Germinal center (tissue), 1 donor: ENCODE measurements at places on chromosomes 12 and 14.
A peak's percentile ranks its signal among the peaks of the same experiment; 100 is the strongest.

GRCh38 chr12:128969480-128970055, 116.3 kb downstream of the GLT1D1 start:
- peak; percentile 27 for DNase-seq

DNA sequence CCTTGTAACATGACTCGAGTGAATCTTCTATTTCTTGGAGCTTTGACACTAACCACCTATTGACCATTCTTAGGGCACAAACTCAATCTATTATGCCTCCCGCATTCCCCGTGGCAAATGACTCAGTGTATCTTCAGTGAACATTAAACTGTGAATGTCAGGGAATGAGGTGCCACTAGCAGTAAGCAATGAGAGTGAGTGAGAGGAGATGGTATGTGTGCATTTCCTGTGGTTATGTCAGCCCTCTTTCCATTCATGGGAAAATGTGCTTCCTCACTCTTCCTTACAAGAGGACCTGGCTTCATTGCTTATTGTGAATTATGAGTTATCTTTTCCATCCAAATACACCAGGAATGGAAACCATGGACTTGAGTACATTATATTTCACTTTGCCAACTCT, 229.2 kb downstream of the EMP1 start:
- no peak for DNase-seq

- DNase-seq: peak; percentile 87
These were observed 23.1 kb downstream of the BICDL1 start for GRCh38 chr12:120012067-120012621.

DNA sequence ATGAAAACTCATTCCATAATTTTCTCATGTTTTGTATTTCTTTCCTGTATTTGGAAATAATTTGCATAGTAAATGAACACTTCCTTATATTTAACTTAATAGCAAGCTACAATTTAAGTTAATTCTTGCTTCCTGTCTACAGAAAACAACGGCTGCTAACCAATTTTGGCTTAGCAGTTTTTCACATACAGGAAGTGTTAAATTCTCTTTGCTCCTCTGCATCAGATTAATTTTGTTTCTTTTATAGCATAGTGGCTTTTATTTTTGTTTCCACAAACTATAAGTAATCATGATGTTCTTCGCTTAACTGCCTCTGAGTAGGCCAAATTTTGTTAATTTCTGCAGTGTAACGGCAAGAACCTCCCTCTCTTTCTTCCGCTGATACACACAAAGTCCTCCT, 182.9 kb downstream of the ALX1 start:
- DNase-seq: no peak

DNA sequence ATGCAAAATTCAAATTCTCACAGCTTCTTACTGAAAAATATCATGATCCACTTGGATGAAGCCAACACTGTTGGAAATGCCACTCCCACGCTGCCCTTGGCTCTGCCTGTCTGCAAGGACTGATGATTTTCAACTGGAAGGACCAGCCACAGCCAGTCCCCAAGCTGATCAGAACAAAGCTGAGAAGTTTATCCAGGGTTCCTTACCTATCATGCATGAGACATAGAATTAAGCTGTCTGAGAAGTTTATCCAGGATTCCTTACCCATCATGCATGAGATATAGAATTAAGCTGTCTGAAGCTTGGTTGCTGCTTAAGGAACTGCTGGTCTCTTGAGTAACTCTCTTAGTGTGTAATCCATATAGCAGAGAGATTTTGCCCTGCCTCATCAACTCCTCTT, 159.8 kb upstream of the TMEM260 start:
- DNase-seq: no peak

GRCh38 chr14:69398818-69399210, 322 bp downstream of the SLC39A9 start:
- DNase-seq: no peak

- DNase-seq: peak; percentile 24
These were observed 2.2 kb downstream of the MMP17 start for GRCh38 chr12:131830335-131830913.

DNA sequence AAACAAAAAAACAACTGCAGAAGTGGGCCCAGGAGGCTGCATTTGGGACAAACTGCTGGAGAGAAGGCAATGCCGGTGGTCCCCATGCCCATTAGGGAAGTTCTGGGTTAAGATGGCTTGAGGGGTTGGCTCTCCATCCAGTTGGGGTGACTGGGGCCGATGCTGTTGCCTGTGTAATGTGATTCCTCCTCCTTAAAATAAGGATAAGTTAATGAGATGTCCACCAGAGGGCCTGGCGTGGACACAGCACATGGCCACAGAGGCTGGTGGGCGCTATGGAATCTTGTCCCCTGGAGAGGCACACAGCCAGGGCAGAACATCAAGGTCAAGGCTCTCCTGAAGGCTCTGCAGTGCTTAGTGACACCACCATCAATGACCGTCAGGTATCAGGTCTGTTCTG, 1.0 kb upstream of the TESC start:
- DNase-seq: no peak

DNA sequence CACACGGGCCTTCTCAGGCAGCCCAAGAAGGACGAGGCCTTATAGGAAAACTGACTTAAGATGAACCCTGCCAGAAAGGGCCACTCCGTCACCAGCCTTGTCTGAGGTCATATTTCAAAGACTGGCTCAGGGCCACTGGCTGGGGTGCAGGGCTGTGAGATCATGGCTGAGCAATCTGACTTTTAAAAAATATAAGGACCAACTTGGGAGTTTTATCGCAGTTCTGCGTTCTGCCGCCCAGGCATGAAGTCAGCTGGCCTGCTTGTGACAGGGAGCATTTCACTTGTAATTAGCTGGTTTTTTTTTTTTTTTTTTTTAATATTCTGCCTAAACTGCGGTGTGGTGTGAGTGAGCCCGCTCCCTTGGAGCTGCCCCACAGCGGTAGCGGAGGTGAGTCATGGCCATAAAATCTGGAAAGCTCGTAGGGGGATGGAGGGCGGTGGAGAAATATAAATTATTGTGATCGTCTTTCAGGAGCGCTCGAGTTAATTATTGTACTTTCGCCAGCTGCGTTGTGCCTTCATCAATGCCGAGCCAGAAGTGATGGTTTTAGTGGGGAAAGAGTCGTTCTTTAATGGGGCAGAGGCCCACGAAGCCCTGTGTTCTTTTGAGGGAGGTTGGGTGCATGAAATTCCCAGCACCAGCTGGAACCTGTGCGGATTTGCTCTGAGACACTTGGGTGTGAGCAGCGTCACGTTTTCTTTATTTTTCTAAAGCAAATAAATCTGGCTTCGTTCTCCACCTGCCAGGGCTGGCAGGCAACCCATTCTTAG, 231.9 kb downstream of the C12orf75 start:
- DNase-seq: no peak

- DNase-seq: no peak
These were observed 165.4 kb downstream of the KICS2 start for GRCh38 chr12:64056741-64057140.

GRCh38 chr12:102602521-102602920, 122.2 kb upstream of the IGF1 start:
- DNase-seq: no peak

DNA sequence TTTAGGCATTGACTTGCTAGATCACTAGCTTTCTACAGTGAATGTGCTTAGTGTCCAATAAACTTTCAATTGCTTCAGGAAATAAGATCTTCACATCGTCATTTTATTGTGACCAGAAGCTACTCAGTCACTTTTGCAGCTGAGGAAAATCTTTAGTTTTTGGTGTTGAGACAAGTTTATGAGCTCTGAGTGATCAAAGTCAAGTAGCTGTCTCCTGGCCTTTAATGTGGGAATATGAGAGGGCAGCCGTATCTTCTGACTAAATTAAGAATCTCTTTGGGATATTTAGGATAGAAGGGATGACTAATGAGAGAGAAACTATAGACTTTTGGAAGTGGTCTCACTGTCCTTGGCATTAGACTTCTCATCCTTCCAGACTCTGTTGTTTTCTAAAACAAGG, 21.6 kb downstream of the MSRB3 start:
- DNase-seq: no peak

DNA sequence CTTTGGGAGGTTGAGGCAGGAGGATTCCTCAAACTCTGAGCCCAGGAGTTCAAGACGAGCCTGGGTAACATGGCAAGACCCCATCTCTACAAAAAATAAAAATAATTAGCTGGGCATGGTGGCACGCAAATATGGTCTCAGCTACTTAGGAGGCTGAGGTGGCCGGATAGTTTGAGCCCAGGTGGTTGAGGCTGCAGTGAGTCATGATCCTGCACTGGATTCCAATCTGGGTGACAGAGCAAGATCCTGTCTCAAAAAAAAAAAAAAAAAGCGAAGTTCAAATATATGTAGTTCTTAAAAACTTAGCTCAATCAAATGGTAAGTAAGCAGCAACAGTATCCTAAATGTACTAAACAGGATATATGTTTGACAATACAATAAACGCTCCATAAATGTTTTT, 85.5 kb upstream of the SSTR1 start:
- DNase-seq: no peak

DNA sequence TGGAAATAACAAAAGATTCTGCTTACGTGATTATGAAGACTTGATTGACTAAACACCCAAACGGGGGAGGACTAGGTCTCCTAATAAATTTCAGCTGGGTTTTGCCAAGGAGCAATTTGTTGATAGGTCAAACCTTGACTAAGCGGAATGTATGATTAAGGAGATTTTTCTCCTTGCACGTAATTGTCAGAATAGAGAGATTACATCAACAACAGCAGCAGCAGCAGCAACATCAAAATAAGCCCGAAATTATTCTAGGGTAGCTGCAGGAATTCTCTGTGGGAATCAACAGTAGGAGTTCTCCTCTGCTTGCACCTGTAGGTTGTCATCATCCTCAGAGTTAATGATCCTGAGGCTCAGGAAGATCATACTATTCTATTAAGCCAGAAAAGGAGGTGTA, 10.2 kb downstream of the ELK3 start:
- DNase-seq: no peak

DNA sequence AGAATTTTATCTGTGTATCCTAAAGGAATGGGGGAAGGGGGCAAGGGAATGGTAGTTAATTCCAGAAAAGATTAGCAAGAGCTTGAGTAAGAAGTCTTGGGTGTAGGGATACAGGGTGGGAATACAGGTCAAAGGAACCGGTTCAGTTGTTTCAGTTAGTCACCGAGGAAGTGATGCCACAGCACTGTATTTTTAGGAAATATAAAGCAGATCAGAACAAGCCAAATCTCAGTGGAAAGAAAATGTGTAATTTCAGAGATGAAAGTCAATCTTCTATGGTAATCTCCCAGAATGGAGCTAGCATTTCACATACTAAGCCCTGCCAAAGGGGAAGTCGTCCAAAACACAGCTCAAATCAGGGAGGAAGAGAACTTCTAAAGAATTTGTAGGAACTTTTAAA, 4.7 kb upstream of the TUBA1C start:
- DNase-seq: no peak

GRCh38 chr12:24084800-24085199, 135.3 kb upstream of the SOX5 start:
- DNase-seq: no peak

GRCh38 chr14:79833781-79834180, 377.5 kb downstream of the DIO2 start:
- no peak for DNase-seq
